Epithelial cell of proximal tubule (primary cell): ENCODE measurements at places on chromosomes 16 and 17.
A peak's percentile ranks its signal among the peaks of the same experiment; 100 is the strongest.

GRCh38 chr17:76707985-76708807, 2.6 kb downstream of the MXRA7 start:
- no peak for DNase-seq

- no peak for DNase-seq
Observed at GRCh38 chr17:79945591-79946255, 89.9 kb downstream of the TBC1D16 start.

DNA sequence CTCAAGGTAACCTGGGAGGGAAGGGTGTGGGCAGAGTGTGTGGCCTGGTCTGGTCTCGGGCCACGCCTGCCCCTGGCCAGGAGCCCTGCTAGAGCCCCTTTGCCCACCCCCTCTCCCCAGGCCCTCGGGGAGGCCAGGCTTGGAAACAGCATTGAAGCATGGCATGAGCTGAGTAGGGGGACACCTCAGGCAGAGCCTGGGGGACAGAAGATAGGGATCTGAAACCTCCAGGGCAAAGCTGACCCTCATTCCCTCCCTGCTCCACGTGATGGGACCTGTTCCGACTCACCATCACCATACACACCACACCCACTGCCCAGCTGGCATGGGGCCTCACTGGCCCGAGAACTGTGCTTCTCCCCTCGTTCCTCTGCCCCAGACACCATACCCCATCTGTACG, 2.5 kb downstream of the RFNG start:
- no peak for DNase-seq

DNA sequence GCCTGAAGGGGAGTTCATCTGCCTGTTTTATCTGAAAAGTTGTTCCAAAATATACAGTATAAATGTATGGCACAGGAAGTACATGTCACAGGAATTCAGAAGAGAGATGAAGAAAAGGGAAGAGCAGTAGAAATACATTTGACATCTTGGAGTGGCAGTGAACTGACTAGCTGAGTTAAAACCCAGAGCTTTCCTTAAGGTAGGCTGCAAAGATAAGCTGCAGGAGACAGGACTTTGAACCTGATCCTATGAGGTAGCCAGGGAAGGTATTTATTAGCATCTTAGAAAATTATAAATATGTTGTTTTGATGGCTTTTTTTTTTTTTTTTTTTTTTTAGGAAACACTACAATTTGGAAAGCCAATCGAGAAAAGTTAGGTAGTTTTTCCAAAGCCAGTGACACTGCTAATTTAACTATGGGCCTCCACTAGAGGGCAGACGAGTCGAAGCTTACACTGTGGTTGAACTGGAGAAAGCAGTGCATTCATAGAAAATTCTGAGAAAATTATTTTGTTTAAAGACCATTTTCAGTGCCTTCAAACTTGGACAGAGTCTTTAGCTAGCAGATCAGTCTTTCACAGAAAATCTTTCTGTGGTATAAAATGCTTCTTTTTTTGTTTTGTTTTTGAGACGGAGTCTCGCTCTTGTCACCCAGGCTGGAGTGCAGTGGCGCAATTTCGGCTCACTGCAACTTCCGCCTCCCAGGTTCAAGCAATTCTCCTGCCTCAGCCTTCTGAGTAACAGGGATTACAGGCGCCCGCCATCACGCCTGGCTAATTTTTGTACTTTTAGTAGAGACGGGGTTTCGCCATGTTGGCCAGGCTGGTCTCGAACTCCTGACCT, 122.3 kb downstream of the SSH2 start:
- peak; percentile 38 for DNase-seq

DNA sequence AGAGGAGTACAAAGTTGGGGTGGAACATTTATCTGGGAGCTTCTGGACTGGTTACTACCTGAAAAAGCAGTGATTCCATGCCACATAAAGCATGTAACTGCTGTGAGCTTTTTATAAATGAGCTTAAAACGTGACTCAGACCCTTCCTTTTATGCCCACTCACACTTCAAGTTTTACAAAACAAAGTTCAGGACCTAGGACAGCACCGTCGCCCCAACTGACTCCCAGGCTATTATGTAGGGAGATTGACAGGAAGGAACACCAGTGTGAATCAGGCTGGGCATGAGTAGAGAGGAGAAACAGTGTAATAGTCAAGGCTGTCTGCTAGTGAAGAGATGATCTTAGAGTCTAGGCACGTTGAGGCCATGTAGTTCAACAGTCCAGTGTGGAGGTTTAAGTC, 91.6 kb upstream of the DNAH9 start:
- no peak for DNase-seq

GRCh38 chr17:37801171-37801570, 56.3 kb upstream of the HNF1B start:
- no peak for DNase-seq

DNA sequence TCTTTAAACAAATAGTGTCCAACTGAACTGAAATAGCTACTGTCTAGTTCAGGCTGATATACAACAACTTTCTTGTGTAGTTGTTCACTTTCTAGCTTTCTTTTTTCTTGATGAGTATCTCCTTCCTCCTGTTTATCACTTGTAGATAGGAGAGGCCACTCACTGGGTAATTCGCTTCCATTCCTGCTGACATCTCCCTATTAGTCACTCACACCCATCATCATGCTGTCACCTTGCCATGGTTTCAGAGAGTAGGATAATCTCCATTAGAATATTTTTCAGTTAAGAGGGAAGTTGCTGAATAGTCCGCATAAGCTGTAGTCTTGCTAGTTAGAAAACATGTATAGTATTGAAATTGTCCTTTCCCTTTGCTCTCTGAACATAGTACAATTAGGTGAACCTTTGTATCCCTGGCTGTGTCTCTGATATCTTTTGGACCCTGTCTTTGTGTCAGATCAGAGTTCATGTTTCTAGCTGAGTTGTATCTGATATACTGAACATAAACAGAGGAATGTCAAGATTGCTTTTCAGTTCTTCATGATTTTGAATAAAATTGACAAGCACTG, 64.4 kb upstream of the RASL10B start:
- DNase-seq, result no peak

DNA sequence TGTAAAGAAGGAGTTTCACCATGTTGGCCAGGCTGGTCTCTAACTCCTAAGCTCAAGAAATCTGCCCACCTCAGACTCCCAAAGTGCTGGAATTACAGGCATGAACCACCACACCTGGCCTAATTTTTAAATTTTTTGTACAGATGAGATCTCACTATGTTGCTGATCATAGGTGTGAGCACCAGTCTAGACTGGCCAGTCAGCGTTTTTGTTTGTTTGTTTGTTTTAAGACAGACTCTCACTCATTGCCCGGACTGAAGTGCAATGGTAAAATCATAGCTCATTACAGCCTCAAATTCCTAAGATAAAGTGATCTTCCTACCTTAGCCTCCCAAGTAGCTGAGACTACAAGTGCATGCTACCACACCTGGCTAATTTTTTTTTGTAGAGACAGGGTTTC, 38.0 kb upstream of the TAOK1 start:
- no peak for DNase-seq

GRCh38 chr17:56125830-56126819, 27.1 kb upstream of the ANKFN1 start:
- DNase-seq, result no peak
